Stimulated activated CD4-positive, alpha-beta T cell treated with anti-CD3 and anti-CD28 coated beads, Interleukin-2, amount 100 ng/mL, for 4 hours (primary cell): ENCODE measurements at places on chromosomes 3 and 15.
A peak's percentile ranks its signal among the peaks of the same experiment; 100 is the strongest.

GRCh38 chr15:38004218-38004861 lies 69.9 kb downstream of the TMCO5A start:
- no peak for DNase-seq

DNA sequence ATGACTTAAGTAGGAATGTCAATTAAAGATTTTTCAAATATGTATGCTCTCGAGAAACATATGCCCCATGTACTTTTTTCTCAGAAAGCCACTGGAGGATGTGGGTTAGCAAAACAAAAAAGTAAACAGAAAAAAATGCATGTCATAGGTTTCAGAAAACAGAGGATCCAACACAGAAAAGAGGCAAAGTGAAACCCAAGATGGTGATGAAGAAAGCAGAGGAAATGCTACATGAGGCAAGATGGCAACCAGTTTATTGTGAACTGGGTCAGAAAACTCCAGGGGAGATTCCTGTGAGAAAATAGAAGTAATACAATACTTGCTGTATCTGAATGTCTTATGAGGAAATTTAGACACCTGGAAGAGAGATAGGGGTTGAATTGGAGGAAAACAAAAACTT lies 30.8 kb upstream of the EOMES start:
- no peak for DNase-seq

DNA sequence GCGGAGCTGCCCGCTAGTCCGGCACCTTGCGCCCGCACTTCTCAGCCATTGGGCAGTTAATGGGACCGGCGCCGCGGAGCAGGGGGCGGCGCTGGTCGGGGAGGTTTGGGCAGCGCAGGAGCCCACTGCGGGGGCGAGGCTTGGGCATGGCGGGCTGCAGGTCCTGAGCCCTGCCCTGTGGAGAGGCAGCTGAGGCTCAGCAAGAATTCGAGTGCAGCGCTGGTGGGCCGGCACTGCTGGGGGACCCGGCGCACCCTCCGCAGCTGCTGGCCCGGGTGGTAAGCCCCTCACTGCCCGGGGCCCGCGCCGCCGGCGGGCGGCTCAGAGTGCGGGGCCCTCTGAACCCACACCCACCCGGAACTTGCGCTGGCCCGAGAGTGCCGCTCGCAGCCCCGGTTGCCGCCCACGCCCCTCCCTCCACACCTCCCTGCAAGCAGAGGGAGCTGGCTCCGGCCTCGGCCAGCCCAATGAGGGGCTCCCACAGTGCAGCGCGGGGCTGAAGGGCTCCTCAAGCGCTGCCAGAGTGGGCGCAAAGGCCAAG lies 835.0 kb downstream of the TBL1XR1 start:
- DNase-seq = no peak

DNA sequence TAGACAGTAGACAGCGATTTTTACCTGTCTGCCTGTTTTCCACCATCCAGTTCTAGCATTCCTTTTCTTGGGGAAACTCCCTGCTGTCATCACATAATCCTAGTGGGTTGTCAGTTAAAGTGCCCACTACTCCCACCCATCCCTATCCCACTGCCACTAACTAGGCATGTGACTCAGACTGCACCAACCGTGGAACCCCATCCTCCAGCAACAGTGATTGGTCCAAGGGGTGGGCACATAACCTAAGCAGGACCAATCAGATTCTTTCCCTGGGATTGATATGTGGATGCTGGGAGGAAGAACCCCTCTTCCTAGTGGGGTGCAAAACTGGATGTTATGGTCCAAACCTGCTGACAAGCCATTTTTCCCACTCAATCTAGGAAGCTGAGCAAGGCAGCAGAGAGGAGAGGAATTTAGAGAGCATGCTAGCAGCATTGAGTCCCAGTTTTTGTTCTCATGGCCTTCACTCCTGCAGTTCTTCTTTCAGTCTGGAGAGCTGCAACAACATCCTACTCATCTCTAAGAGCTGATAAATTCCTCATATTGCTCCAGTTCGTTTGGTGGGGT lies 3.9 kb upstream of the INSYN1 start:
- no peak for DNase-seq

DNA sequence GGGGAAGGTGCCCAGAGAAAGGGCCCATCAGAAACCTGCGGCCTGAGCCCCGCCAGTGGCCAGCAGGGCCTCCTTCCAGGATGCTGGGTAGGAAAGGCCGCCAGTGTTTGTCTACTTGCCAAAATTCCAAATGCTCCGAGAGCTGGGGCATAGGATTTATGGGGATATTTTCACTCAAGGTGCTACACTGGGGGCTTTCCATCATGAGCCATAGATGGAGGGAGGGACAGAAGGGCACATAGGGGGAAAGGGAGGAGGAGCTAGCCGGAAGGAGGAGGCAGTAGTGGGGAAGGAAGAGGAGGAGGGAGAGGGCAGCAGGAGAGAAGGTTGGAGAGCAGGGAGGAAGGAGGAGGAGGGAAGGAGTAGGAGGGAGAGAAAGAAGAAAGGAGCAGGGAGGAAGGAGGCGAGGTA lies 494.7 kb upstream of the PROK2 start:
- no peak for DNase-seq

DNA sequence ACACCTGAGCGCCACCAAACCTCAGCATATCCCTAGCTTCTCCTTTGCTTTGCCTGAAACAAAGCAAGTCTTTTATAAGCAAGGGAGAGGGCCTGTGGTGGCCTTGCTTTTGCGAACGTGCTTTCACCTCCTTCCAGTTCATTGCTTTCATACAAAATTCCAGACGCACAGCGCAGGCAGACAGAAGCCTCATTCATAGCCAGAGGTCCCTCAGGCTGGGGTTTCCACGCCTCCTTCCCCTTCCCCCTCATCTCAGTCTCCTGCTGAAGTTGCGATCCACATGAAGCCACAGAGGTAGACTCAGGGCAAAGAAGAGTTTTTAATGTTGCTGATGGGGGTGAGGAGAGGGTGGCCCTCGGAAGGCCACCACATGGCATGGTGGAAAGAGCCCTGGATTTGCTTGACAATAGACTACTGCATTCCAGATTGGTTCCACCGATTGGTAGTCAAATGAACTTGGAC lies 59.4 kb upstream of the FLNB start:
- DNase-seq = no peak

- DNase-seq = no peak
Measured at GRCh38 chr3:45704301-45704943, 15.2 kb downstream of the SACM1L start.

- no peak for DNase-seq
Measured at GRCh38 chr3:154955907-154956533, 124.1 kb upstream of the MME start.

- no peak for DNase-seq
Measured at GRCh38 chr15:85008474-85009260, 27.0 kb downstream of the PDE8A start.

DNA sequence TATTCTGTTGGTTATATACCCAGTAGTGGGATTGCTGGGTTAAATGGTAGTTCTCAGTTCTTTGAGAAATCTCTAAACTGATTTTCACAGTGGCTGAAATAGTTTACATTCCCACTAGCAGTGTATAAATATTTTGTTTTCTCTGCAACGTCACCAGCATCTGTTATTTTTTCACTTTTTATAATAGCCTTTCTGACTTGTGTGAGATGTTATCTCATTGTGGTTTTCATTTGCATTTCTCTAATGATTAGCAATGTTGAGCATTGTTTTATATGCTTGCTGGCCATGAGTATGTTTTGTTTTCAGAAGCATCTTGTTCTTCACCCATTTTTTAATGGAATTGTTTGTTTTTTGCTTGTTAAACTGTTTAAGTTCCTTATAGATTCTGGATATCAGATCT lies 612.7 kb upstream of the SGO1 start:
- DNase-seq = no peak

DNA sequence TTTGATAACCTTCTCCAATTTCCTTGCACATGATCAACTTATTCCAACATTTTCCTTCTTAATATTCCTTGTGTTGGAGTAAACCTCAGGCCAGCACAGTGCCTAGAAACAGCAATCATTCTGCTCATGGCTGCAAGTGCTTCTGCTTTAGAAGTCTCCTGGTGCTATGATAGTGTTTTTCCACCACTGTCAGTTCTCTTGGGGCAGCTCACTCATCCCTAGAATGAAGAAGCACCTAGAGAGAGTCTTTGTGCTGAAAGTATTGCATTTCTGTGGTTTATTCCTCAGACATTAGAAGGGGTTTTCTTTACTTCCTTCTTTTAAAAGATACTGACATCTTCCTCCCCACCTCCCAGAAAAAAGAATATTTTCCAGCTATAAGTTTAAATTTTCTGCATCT lies 183.5 kb downstream of the RYR3 start:
- DNase-seq = no peak

DNA sequence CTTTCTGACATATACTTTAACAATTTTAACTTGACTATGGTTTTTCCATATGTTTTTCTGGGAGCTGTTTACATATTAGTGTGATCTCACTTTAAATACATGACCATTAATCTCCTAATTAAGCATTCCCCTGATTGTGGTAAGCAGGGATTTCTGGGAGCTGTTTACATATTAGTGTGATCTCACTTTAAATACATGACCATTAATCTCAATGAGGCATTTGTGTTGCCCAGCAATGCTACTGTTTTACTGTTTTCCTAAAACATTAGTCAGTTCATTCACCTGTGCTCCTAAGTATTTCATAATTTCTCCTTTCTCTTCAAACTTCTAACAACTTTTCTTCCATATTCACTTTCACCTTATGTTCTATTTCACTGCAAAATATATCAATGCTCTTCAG lies 3.6 kb upstream of the GRAMD1C start:
- DNase-seq = no peak

DNA sequence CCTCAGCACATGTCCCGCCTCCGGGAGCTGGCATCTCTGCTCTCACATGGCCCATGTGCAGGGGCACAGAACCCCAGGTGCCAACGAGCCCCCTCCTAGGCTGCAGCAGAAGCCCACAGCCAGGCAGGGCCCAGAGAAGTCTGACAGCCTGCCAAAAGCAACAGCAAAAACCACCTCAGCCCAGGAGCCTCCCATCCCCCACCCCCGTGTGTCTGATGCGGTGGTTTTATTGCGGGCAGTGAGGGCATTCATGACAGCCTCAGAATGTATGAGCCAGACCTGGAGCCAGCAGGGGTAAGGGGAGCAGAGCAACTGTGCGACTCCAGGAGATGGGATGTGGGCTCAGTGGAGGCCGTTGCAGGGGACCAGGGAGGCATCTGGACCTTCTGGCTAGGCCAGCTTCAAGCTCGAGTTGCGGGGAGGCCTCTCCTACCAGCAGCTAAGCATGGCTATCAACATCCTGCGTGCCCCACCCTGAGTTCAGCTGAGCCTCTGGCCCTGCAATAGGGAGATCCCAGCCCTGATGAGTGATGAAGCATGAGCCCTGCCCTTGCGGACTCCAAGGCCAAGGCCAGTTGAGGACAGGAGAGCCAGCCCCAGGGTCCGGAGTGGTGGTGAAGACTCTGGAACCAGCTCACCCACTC lies 52.5 kb downstream of the CYP11A1 start:
- DNase-seq = no peak

DNA sequence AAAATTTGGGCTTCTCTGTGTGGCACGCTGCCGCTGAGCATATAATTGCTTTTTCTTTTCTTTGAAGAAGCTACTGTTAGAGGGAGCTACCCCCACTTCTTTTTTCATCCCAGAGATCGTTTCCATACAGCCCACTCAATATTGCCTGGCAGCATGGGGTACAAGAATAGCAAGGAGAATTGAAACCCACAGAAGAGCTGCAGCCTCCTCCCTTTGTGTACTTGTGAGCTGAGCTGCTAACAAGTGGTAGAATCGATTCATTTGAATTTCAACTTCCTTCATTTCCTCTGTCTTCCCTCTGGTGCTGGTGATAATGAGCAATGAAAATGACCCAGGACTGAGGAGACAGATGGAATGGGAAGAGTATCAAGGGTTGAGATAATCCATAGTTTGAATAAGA lies 64.9 kb downstream of the LRRC3B start:
- no peak for DNase-seq

DNA sequence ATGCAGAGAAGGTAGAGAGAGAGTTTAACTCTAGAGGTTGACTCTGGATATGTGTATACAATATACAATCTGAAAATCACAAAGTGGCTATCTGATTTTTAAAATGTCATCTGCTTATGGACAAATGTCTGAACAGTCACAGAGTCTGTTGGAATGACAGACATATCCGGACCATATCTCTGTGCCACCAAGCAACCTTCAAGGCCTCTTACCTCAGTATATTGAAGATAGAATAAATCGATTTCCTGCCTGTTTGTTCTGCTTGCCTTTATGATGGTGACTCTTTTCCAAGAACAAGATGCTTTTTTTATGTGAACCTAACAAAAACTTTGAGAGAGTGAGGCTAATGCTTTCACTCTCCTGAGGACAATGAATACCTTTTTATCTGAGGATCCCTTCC lies 151.1 kb downstream of the RBPMS2 start:
- DNase-seq = no peak

DNA sequence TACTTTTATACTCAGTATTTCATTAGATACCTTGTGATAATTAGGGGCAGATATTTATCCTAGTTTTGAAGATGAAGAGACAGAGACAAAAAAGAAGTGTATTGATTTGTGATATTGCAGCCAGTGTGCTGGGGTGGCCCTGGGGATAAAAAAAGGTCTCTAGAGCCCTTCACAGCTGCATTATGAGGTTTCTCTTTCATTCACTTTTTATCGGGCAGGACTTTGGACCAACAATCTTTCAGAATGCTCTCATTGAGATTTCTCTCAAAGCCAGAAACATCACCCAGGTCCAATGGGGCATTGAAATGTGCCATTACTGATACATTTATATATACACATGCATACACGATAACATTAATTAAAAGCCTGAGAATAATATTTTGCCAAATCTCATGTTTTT lies 20.5 kb upstream of the SELENOT start:
- DNase-seq = no peak

DNA sequence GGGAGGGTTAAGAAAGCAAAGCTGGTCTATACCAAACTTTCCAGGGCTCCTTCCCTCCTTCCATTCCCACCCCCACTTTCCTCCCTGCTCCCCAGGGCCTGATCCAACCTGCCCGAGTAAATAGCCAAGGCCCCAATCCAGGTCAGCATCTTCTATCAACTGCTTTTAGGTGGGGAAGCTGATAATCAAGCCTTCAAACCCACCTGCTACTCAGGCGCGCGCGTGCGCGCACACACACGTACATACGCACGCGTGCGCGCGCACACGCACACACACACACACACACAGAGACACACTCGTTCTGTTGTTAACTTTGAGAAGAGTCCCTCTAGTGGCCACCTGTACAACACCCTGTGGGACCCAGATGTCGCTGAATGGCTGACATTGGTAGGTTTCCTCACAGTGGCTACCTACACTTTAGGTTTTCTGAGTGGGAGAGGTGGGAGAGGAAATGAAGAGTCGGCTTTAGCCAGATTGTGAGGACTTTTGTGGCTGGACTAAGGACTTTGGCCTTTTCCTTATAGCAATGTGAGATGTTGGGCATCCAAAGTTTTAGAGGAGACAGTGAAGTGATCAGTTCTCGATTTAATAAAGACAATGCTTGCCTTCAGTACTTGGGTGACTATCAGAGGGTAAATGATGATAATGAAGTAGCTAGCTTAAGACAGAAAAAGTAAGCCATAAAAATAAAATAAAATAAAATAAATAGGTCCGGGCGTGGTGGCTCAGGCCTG lies 179.9 kb upstream of the C2CD4B start:
- DNase-seq = peak; percentile 40

DNA sequence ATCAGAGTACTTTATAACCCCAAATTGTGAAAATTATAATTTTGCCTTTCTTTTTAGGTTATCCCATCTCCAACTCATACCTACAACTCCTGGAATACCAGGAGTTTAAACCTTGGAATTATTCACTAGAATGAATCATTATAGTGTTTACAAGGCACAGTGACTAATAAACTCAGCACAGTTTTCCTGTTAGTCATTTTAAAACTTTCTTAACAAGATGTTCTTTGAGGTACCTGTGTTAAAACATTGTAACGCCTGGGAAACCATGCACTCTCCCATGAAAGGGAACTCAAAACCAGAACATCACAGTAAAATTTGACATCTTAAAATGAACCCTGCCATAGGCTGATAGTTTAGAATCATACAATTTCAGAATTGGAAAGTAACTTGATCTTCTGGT lies 132.4 kb upstream of the OSTN start:
- DNase-seq = no peak
